ENCODE measurements at places on chromosomes 11 and 22. TPM values are rescaled to one million over a fixed set of nuclear protein-coding genes. Genes with fewer than 3 reads are reported as not detected.

Gene THY1
- 112 TPM for total RNA-seq

DNA sequence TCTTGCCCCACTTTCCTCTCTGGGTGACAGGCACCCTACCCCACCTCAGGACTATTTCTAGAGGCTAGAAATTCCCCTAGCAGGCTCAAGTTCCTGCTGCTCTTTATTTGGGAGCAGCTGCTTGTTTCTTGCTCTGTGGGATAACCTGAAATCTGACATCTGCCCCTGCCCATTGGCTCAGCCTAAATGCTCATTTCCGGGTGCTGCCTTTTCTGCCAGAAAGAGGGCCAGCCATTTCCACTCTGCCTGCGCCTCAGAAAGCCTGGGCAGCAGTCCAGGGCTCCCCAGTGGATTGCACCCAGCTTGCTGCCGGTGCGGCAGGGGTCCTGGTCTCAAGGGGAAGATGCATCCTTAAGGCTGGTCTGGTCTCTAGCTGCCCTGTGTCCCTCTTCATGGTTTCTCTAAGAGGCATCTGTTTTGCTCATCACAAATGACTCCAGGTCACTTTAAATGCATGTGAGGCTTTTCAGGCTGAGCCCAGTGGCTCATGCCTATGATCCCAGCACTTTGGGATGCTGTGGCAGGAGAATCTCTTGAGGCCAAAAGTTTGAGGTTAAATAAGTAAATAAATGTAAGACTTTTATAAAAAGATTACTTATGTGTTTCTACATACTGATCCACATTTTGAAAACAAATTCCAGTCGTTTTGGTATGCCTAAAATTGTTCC is 10.3 kb upstream of the PNPLA5 start:
- no peak for DNase-seq

DNA sequence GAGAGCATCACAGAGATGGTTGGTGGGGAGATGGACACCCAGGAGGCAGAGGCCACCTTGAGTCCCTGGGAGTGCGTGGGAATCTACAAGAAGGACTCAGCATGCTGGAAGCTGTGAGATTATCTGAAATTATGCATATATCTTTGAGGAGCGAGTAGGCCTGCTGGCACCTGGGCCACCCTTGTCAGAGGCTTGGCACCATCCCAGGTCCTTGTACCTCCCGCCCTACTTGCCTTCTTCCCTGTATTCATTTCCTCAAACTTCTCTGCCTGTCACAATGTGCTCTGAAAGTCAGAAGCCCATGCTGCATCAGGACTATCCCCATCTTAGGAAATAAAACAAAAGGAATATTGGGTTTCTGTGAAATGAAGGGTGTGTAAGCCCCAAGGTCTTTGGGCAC is 133.0 kb upstream of the CSNK2A3 start:
- DNase-seq, result no peak

Gene APOL5
- total RNA-seq, result not detected

DNA sequence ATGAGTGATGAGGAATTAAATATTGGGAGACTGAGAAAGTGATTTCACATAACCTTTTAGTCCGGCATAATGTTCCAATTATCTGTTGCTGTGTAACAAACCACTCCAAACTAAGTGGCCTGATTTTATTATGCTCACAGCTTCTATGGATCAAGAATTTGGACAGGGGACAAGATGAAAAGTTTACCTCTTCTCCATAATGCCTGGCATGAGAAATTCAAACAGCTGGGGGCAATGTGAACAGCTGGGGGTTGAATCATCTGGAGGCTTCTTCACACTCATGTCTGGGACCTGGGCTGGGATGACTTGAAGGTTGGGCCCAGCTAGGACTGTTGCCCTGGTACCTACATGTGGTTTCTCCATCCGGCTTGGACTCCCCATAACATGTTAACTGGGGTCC is 99.4 kb upstream of the DRD2 start:
- no peak for DNase-seq

Gene POU2AF2
- not detected for total RNA-seq

GRCh38 chr11:102538932-102539331 is 8.4 kb upstream of the MMP7 start:
- DNase-seq, result no peak

DNA sequence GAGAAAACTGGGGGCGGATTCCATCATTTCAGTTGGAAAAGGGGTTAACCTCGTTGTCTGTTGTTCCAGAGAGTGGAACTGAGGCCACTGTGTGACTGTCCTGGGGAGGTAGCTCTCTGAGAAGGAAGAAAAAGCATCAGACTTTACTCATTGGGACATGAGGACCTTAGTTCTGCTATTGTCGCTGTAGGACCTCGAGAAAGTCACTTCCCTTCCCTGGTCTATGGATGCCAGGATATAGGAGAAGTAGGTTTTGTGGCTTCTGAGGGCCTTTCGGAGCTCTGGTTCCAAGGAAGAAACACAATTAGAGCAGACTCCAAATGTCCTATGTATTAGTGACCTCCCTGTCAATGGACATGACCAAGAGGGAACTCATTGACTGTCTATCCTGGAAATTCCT is 6.2 kb downstream of the MYO18B start:
- DNase-seq, result no peak

- DNase-seq, result no peak
These were observed 320 bp downstream of the CLTCL1 start for GRCh38 chr22:19291218-19291579.

GRCh38 chr22:33455036-33455435 is 396.9 kb upstream of the SYN3 start:
- peak; percentile 40 for DNase-seq

Gene OR51A7
- not detected for total RNA-seq

Gene OR10A5
- not detected for total RNA-seq

- no peak for DNase-seq
These were observed 27.6 kb downstream of the USH1C start for GRCh38 chr11:17516551-17517150.

DNA sequence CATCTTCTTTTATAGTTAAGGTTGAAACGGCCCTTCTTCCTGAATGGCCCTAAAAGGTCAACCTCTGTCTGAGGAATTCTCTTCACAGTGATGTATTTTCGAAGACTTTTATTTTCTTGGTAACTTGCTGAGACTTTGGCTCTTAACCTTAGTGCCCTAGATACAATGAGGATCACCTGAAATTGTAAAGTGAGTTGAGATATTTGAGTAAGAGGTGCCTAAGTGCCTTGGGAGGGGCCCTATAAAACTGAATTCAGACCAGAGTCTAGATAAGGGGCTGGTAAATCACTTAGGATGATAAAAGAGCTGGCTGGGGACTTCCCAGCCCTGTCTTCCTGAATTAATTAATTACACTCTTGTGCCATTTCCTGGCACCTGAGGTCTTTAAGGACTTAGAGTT is 505.6 kb upstream of the KIRREL3 start:
- no peak for DNase-seq
